ENCODE measurements at places on chromosomes 12 and 14. TPM values are rescaled to one million over a fixed set of nuclear protein-coding genes. Genes with fewer than 3 reads are reported as not detected.

CLEC4C gene
- not detected for total RNA-seq

IGF1 gene
- total RNA-seq: not detected

RNFT2 gene
- 1.8 TPM for total RNA-seq

MFAP5 gene
- 0.14 TPM for total RNA-seq

PIWIL1 gene
- 0.03 TPM for total RNA-seq

ALG10B gene
- total RNA-seq: 3.6 TPM

PRR4 gene
- total RNA-seq: 1.6 TPM

KCNH5 gene
- not detected for total RNA-seq

ESRRB gene
- total RNA-seq: 0.17 TPM

CHD8 gene
- 39.7 TPM for total RNA-seq
